ENCODE measurements at places on chromosomes 3 and 15. TPM values are rescaled to one million over a fixed set of nuclear protein-coding genes. Genes with fewer than 3 reads are reported as not detected.

GUCA1C gene
- polyA plus RNA-seq: not detected

CHST13 gene
- polyA plus RNA-seq: not detected

PDCD10 gene
- 156 TPM for polyA plus RNA-seq

DHX36 gene
- 21.0 TPM for polyA plus RNA-seq

FSD2 gene
- not detected for polyA plus RNA-seq

PYGO1 gene
- polyA plus RNA-seq: not detected

ALS2CL gene
- not detected for polyA plus RNA-seq

DZIP1L gene
- not detected for polyA plus RNA-seq

MINAR1 gene
- polyA plus RNA-seq: 0.13 TPM

LTF gene
- polyA plus RNA-seq: not detected

CCR9 gene
- polyA plus RNA-seq: 0.77 TPM

GOLGA6B gene
- polyA plus RNA-seq: not detected

FRMD5 gene
- polyA plus RNA-seq: not detected

SLC12A1 gene
- polyA plus RNA-seq: not detected

RASSF1 gene
- polyA plus RNA-seq: 147 TPM

HIGD2B gene
- not detected for polyA plus RNA-seq

ZNF660 gene
- 3.6 TPM for polyA plus RNA-seq

STRA6 gene
- not detected for polyA plus RNA-seq

SERPINI1 gene
- polyA plus RNA-seq: 35.3 TPM

SERPINI2 gene
- not detected for polyA plus RNA-seq

SLC24A1 gene
- polyA plus RNA-seq: 3.7 TPM

SV2B gene
- not detected for polyA plus RNA-seq

TMEM89 gene
- polyA plus RNA-seq: not detected

KLHL18 gene
- polyA plus RNA-seq: 17.8 TPM

ARHGEF26 gene
- polyA plus RNA-seq: 0.13 TPM

MAGEL2 gene
- not detected for polyA plus RNA-seq

FETUB gene
- not detected for polyA plus RNA-seq

CCR1 gene
- 0.93 TPM for polyA plus RNA-seq

ROPN1 gene
- not detected for polyA plus RNA-seq

TBC1D23 gene
- polyA plus RNA-seq: 16.7 TPM

MOBP gene
- not detected for polyA plus RNA-seq

KATNBL1 gene
- 44.2 TPM for polyA plus RNA-seq

TYRO3 gene
- polyA plus RNA-seq: not detected

ITIH1 gene
- polyA plus RNA-seq: not detected

LDHAL6B gene
- 0.35 TPM for polyA plus RNA-seq

MED12L gene
- not detected for polyA plus RNA-seq

FAM227B gene
- polyA plus RNA-seq: 15.8 TPM

ADPRH gene
- 16.3 TPM for polyA plus RNA-seq

CLEC3B gene
- not detected for polyA plus RNA-seq
